MV-4-11 (cell line): ENCODE measurements at places on chromosomes 2 and 18.

DNA sequence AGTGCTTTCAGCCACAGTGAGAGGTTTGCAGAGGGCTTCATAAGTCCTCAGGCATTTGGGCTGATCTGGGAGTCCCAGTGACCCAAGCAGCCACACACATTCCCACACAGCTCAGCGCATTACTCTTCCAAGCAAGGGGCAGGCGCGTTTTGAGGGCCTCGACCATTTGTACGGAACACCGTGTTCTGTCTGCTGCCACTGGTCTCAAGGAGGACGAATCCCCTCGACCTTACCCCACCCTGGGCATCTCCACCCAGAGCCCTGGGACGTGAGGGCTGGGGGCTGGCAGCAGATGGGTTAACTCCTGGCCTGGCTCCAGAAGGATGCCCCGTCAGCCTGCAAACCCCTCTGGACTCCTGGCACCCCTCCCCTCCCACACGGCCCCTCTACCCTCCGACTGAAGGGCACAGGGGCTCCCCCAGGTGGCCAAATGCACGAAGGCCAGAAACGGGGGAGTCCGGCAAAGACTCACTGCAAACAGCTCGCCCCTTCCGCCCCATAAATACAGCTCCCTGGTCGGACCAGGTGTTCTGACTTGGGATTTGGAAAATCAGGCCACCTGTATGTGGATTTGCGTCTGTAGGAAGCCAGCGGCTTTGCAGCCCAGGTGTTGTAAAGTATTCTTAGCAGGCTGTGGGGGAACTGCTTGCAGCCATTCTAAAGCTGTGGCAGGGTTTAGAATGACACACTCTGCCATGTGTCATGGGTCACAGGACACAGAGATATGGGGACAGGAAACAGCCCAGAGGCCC lies 33.6 kb upstream of the PTMA start:
- peak; percentile 65 for DNase-seq

DNA sequence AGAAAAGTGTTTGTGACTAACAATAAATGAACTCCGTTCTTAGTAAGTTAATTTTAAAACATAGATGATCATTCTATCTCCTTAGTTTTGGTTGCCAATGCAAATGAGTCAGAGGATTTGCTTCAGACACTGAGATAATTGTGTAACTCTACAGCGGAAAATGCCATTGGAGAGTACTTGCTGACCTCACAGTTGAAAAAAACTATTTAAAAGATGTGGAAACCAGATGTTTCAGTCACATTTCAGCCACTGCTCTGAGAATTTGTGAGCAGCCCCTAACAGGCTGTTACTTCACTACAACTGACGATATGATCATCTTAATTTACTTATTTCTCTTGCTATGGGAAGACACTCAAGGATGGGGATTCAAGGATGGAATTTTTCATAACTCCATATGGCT lies at the start of gene TNFAIP6:
TSS of gene TNFAIP6 (plus strand) at position 234 of the 400 bp plus-strand sequence. CDS start at position 309, 75 bp downstream.
- DNase-seq, result peak; percentile 91

DNA sequence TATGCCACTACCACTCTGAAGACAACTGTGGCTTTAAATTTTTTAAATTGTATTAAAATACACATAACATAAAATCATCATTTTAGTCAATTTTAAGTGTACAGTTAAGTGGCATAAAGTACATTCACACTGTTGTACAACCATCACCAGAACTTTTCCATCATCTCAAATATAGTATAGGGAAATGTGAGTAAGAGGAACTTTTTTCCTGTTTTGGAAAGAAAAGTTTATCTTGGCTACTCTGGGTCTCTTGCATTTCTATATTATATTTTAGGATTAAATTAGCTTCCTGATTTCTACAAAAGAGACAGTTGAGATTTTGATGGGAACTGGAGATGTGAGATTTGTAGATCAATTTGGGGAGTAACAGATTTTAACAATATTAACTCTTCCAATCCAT lies 3.3 kb downstream of the TPGS2 start:
- DNase-seq, result no peak

DNA sequence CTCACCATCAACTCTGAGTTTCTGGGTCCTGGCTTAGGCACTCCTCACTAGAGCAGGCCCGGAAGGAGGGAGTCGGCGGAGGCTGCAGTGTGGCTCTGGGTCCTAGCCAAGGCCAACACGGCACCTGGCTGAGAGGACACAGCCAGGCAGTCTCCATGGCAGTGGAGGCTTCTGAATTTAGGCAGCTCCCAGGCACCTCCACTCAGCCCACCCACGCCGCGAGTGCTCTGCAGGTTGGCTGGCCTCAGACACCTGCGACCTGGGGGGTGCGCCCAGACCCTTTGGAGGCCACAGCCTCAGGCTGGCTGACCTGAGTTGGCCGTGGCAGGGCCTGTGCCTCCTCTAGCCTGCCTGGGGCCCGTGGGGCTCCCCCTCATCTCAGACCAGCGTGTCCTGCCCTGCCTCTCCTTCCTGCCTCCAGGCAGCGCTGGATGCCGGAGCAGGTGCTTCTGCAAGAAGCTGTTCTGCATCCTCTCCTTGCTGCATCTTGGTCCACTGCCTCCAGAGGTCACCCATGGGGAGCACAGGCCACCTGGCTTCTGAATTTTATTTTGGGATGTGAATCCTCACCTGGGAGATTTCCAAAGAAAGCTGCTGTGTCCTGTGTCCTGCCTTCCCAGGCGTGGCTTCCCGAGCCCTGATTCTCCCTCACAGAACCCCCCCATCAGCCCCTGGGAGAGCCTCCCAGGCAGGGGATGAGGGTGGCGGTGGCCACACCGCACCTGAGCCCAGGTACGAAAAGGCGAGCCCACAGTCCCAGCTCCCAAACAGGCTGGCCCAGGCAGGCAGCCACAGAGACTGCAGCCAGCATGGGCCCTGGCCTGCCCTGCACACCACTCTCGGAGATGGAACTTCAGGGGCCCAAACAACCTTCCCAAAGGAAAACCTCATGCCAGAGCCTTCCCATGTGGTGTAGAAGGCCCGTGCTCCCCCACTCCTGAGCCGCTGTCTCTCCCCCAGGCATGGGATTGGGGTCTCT lies 23.4 kb downstream of the AQP12A start:
- DNase-seq, result no peak

GRCh38 chr2:173357346-173357745 lies 2.7 kb downstream of the CDCA7 start:
- DNase-seq, result no peak

- DNase-seq, result no peak
Observed at GRCh38 chr2:197804758-197805714, 643 bp downstream of the PLCL1 start.
